ENCODE measurements at places on chromosomes 2 and 18.

GRCh38 chr2:37507703-37508102, 163.3 kb downstream of the QPCT start:
- no peak for DNase-seq

GRCh38 chr2:111209045-111209514, 88.4 kb downstream of the BCL2L11 start:
- DNase-seq, result no peak

GRCh38 chr18:35084494-35085449, 43.6 kb downstream of the MAPRE2 start:
- DNase-seq, result no peak

DNA sequence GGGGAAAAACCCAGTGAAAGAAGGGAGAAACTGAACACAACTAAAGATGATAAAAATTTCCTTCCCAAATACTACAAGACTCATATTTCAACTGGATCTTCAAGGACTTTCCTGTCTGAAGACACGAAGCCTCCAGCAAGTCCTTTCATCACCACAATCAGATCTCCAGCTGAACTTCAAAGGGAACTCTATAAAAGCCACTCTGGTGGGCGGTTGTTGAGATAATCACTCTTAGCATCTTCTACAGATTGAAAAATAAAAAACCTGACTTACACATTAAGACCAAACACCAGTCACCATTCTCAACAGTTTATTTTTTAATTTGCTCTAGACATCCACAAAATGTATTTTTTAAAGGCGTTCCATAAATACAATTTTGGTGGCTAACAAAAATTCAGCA, 4.4 kb downstream of the REV1 start:
- no peak for DNase-seq

- peak; percentile 52 for DNase-seq
Observed at GRCh38 chr2:25951071-25951547, 31.2 kb downstream of the KIF3C start.

- no peak for DNase-seq
Observed at GRCh38 chr2:176581557-176582165, 312.4 kb downstream of the MTX2 start.

DNA sequence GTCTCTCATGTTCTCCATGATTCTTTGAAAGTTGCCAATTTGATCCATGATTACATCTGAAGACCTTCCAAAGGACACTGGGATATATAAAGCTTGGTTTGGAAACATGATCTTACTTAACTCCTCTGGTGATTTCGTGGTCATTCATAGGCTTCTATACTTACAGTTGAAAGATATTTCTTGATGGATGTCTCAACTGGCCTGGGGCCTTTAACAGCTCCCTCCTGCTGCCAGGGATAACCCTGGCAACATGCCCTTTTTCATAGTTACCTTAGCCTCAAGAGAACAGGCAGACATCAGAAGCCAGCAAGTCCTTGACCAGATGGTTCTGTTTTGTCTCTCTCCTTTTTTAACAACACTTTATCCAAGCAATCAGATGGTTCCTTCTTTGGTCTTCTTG, 23.5 kb upstream of the MFF start:
- no peak for DNase-seq

GRCh38 chr18:11994703-11995444, 13.6 kb downstream of the IMPA2 start:
- DNase-seq, result no peak

DNA sequence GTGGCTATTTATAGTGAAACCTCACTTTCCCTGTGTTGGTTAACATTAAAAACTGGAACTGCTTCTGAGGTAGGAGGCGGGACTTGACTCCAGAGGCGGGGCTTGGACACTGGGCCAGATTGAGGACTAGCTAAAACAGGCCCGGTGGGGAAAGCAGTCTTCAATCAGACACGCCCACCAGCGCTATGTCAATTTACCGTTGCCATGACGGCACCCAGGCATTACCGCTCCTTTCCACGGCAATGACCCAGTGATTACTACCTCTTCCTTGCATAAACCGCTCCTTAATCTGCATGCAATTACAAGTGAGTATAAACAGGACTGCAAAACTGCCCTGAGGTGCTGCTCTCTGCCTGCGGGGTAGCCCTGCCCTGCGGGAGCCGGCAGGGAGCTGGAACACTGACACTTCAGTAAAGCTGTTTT, 35.3 kb downstream of the LRRFIP1 start:
- DNase-seq, result peak; percentile 69

GRCh38 chr2:187580462-187581124, 26.4 kb upstream of the TFPI start:
- DNase-seq, result no peak

GRCh38 chr2:959457-959856, 8.8 kb downstream of the SNTG2 start:
- no peak for DNase-seq
